Smooth muscle cell of bladder (primary cell): ENCODE measurements at places on chromosomes 7 and 10. TPM values are rescaled to one million over a fixed set of nuclear protein-coding genes. Genes with fewer than 3 reads are reported as not detected.

RTKN2 gene
- total RNA-seq = 0.83 and 1.00 TPM in 2 replicates

HSPA12A gene
- 11.7 and 12.1 TPM in 2 replicates for total RNA-seq

CNNM1 gene
- total RNA-seq = 0.09 and 0.14 TPM in 2 replicates

PRSS37 gene
- not detected in 2 replicates for total RNA-seq

IDI2 gene
- total RNA-seq = not detected in 2 replicates

TCF7L2 gene
- 4.3 and 4.8 TPM in 2 replicates for total RNA-seq

CUX1 gene
- 47.4 and 65.2 TPM in 2 replicates for total RNA-seq

CEP55 gene
- 3.8 TPM in 2 replicates for total RNA-seq

MINDY4 gene
- 3.6 and 5.0 TPM in 2 replicates for total RNA-seq

TYSND1 gene
- total RNA-seq = 6.4 and 8.4 TPM in 2 replicates

UCN3 gene
- not detected in 2 replicates for total RNA-seq

DEPP1 gene
- total RNA-seq = 9.4 and 22.6 TPM in 2 replicates

AKR1C4 gene
- total RNA-seq = not detected in 2 replicates

WBP1L gene
- 35.0 and 65.5 TPM in 2 replicates for total RNA-seq

CCDC3 gene
- 0.18 and 1.3 TPM in 2 replicates for total RNA-seq

CFAP69 gene
- total RNA-seq = 7.7 and 10.4 TPM in 2 replicates

GLI3 gene
- 4.1 and 5.1 TPM in 2 replicates for total RNA-seq

MYO1G gene
- under 0.01 and 0.09 TPM in 2 replicates for total RNA-seq

DMBT1 gene
- total RNA-seq = under 0.01 and 0.09 TPM in 2 replicates

TMEM196 gene
- not detected in 2 replicates for total RNA-seq

OR6V1 gene
- total RNA-seq = not detected in 2 replicates

METTL27 gene
- 2.3 and 7.4 TPM in 2 replicates for total RNA-seq

IFIT1B gene
- not detected in 2 replicates for total RNA-seq

EXOSC1 gene
- total RNA-seq = 35.3 and 37.1 TPM in 2 replicates

ITGB8 gene
- 47.1 and 96.9 TPM in 2 replicates for total RNA-seq

MNX1 gene
- not detected in 2 replicates for total RNA-seq

ZPBP gene
- total RNA-seq = not detected in 2 replicates

ZNF853 gene
- total RNA-seq = 0.57 and 1.8 TPM in 2 replicates

NPSR1 gene
- total RNA-seq = not detected in 2 replicates

SVOPL gene
- total RNA-seq = not detected in 2 replicates

CRYGN gene
- total RNA-seq = 0.14 and 0.74 TPM in 2 replicates

SYT15B gene
- 0.57 and 2.7 TPM in 2 replicates for total RNA-seq

GIMAP8 gene
- 0.09 TPM in 1 of 2 replicates, not detected in the other for total RNA-seq

ARMC3 gene
- not detected in 2 replicates for total RNA-seq

KAZALD1 gene
- total RNA-seq = 18.2 and 30.3 TPM in 2 replicates

PIP gene
- total RNA-seq = not detected in 2 replicates

PDE6C gene
- not detected in 2 replicates for total RNA-seq

MYPN gene
- 0.09 and 0.14 TPM in 2 replicates for total RNA-seq

HOGA1 gene
- 0.28 and 1.1 TPM in 2 replicates for total RNA-seq

TMEM229A gene
- not detected in 2 replicates for total RNA-seq

SYT15 gene
- total RNA-seq = 0.71 and 0.92 TPM in 2 replicates

IFIT1 gene
- 9.9 and 13.7 TPM in 2 replicates for total RNA-seq

EEPD1 gene
- total RNA-seq = 4.7 and 6.8 TPM in 2 replicates

BPGM gene
- 30.0 and 36.0 TPM in 2 replicates for total RNA-seq

WNT16 gene
- 0.14 TPM in 1 of 2 replicates, not detected in the other for total RNA-seq

LAMB4 gene
- 0.18 and 0.28 TPM in 2 replicates for total RNA-seq

SPDYE2 gene
- not detected in 2 replicates for total RNA-seq

GPAM gene
- total RNA-seq = 21.8 and 37.4 TPM in 2 replicates

TRUB1 gene
- 23.5 and 26.8 TPM in 2 replicates for total RNA-seq

HTR5A gene
- not detected in 2 replicates for total RNA-seq
